ENCODE measurements at places on chromosomes 4 and X.

DNA sequence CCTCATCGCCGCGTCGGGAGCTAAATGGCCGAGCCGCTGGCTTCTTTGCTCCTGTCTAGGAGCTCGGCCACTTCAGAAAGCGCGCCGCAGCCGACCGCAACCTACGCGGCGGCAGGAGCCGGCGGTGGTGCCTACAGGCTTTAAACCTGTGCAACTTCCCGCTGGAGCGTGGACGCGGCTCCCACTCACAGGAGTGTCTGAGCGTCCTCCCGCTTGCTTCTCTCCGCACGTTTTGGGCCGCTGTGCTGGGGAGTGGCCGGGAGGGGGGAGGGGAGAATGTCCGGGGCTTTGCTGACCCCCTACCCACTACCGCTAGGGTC is 1.0 kb downstream of the NHSL2 start:
- no peak for DNase-seq

- DNase-seq, result no peak
These were observed 45.8 kb upstream of the CLCN4 start for GRCh38 chrX:10110984-10111363.

- no peak for DNase-seq
These were observed 29.9 kb upstream of the ADRA2C start for GRCh38 chr4:3736290-3736689.

DNA sequence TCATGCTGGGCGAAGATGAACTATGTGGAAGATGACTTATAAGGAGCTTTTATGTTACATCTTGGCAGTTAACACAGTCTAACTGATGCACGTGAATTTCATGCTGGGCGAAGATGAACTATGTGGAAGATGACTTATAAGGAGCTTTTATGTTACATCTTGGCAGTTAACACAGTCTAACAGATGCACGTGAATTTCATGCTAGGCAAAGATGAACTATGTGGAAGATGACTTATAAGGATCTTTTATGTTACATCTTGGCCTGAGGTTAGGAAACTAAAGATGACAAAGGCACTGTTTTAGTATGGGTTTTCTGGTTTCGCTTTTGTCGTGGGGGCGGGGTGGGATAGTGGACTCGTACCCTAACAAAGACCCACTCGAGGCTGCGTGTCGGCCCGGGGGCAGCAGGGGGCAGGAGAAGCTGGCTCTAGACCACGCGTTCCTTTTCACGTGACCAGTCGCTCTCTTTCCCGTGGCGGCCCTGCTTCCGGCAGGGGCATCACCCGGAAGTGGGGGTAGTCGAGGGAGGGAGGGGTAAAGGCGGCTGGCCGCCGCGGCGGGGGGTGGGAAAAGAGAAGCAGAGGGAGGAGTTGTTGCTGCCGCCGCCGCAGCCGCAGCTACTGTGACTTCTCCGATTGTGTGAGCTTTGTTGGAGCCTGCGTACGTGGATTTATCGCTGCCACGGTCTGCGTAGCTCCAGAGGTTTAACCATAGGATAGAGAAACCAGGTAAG is at the start of gene ATP7A:
ATP7A (plus strand) TSS at position 586 of the 733 bp plus-strand sequence. CDS start 60,949 bp downstream, outside the sequence.
- peak; percentile 93 for DNase-seq

DNA sequence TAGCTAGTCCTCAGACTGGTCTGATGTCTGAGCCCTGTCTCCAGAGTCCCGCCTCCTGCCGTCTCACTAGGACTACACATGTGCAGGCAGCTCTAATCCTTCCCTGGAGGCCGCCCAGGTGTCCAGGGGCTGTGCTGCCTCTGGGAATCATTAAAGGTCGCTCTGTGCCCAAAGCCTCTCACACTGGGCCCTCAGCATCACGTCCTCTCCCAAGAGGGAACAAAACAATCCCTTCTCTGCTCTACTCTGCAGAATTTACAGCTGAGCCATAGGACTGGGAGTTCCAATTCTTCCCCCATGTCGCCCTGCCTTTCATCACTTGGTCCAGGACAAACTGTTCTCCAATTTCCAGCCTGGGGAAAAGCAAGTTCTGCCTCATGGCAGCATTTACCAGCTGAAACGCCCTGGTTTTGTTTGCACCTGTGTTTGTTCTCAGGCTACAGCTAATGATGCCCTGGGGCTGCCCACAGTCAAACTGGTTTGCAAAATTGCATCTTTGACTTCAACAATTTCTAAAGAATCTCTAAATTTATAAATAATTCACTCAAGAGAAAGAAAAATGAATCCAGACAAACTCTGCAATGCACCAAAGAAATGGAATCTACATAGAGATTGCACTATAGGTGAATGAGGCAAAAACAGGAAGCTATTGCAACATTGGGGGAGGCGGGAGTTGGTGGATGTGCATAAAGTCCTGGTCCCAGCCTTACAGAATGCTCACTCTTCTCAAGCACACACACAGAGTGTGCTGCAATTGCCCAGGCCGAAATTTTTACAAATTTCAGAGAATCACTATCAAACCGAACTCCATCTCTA is 7.2 kb upstream of the MRFAP1 start:
- DNase-seq, result peak; percentile 71

GRCh38 chr4:184028561-184029374 is 123.7 kb downstream of the STOX2 start:
- DNase-seq, result no peak

DNA sequence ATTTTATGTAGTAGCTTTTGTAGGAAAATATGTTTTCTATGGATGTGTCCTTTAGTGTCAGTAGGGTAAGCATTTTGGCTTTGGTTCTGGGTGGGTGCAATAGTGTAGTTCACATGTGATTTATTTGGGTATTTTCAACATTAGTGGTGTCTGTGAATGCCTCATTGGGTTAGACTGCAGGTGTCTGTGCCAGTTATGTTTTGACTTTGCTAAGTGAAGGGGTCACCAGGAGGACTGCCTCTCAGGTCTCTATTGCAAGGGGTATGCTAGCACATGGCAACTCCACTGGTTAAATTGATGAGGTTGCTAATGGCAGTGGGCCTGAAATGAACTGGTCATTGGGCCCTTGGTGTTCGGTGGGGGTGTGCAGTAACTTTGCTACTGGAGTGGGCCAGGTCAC is 467.1 kb downstream of the NAF1 start:
- DNase-seq, result no peak

DNA sequence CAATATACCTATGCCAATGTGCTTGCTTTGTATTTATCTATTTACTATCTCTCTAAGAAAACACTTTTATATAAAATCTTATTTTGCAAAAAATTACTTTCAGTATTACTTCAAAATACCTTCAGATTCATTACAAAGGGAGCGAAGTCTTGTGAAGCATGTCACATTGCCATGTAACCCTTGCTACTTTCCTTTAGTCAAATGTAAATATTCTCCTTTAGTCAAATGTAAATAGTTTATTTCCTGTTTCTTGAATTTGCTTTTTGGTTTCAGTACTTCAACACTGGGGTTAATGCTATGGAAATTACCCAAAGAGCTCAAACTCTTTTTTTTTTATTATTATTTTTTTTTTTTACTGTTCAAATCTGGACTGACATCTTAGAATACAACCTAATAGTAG is 383.3 kb downstream of the GRXCR1 start:
- DNase-seq, result no peak

DNA sequence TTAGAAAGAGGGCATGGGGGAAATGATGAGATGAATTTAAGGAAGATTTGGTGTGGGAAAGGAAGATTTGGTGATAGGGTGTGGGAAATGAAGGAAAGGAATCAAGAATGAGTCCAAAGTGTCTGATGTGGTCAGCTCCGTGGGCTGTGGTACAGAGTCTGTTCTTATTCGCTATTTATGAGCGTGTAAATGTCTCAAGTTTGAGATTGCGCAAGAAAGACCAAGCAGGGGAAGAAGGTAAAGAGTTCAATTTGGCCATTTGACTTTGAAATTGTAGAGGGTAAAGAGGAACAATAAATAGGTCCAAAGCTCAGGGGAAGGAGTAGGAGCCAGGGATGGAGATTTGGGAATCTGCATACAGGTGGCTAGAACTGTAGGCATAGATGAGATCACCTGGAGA is 11.3 kb upstream of the SMS start:
- DNase-seq, result no peak

- no peak for DNase-seq
These were observed 198.3 kb downstream of the ARAP2 start for GRCh38 chr4:36046026-36046425.

Data from cardiac fibroblast (primary cell).